ENCODE measurements at places on chromosomes 5 and 9.

DNA sequence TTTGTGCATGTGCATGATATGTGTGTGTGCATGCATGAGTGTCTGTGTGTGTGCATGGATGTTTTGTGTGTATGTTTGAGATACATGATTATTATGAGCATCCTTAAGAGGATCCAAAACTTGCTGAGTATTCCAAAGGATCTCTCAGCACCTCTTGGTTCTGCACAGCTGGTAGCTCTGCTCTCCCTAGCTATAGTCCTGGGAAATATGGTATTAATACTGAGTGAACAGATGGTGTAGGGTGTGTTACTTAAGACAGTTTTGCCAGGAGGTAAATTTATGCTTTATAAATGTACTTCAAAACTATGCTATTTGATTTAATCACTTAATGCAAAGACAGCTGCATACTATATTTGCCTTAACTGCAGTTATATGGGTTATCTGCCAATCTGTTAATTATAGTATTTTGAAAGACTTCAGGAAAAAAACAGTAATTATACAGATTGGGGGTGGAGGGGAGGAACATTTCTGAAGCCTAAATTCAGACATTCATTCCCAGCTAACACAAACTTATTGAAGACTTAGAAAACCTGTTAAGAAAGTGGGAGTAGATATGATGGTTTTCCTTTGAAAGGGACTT, 215.5 kb downstream of the MPDZ start:
- no peaks in the 10 kb centered on the region for H3K4me1 ChIP-seq
- no peaks in the 10 kb centered on the region for H3K36me3 ChIP-seq
- no peaks in the 10 kb centered on the region for H3K27me3 ChIP-seq
- H3K27ac ChIP-seq = no peak overlapping the region
- no peak for DNase-seq

DNA sequence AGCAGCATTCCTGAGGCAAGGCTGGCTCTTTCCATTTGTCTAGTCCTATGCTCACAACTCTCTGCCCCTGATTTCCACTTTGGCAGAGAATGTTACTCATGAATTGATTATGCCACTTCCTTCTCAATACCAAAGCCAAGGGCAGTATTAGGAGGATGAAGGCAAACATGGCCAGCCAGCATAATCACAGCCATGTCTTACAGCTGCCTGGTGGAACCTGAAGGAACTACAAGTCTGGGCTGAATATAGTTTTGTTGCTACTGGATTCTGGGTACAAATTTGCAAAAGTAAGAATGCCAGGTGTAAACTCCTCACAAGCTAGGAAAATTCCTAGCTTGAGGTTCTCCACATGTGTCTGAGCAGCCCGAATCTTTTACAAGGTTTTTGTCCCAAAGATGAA, 4.2 kb downstream of the SIL1 start:
- DNase-seq = no peak
- no peaks in the 10 kb centered on the region for H3K36me3 ChIP-seq
- H3K4me1 ChIP-seq = peaks cover 19% of the 10 kb centered on the region
- H3K27me3 ChIP-seq = no peaks in the 10 kb centered on the region

DNA sequence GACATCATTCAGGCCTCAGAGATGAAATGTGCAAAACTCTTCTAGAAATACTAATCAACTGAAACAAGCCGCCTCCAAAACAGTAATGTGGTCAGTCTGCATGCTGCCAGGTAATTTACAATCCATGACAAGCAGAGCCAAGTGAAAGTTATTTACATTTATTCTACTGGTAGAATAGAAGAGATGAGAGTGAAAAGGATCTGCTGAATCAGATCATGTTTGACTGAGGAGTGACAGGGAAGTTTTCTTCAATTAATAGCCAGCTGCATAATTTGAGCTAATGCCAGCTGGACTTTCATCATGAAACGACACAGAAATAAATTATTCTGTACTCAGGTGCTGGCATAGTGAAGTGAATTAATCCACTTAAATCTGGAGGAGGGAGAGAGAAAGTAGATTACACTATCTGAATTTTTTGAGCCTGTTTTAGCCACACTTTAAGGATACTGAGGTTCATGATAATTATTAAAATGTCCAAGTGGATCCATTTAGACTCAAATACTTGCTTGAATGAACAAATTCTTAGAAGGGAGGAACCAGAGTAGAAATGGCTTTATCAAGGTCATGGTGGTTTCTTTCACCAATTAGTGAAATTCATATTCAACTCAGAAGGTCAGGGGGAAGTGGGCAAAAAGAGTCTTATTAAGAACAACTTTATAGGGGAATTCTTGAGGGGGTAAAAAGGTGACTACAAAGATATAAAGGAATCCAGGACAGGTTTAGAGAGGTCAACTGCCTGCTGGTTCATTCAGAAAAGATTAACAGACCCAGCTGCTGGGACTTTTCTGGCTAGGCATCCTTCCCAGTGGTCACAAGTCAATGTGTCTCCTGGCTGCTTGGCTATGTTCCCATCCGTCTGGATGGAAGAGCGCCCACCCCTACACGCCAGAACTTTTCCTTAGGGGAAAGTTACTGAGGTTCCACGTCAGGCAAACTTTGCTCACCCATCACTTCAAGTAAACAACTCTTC, 350.4 kb downstream of the PDE4D start:
- H3K27me3 ChIP-seq = no peaks in the 10 kb centered on the region
- no peaks in the 10 kb centered on the region for H3K36me3 ChIP-seq
- no peak overlapping the region for H3K4me3 ChIP-seq
- no peaks in the 10 kb centered on the region for H3K4me1 ChIP-seq
- no peak overlapping the region for H3K27ac ChIP-seq
- no peak for DNase-seq

GRCh38 chr9:134391319-134392231, 65.3 kb downstream of the RXRA start:
- peak; percentile 71 for DNase-seq
- peaks cover 65% of the 10 kb centered on the region for H3K4me1 ChIP-seq
- peak overlapping the region; percentile 44 for H3K4me3 ChIP-seq
- no peaks in the 10 kb centered on the region for H3K36me3 ChIP-seq

GRCh38 chr9:97563458-97564135, 62.1 kb downstream of the TMOD1 start:
- no peaks in the 10 kb centered on the region for H3K4me1 ChIP-seq
- no peak for DNase-seq
- H3K27me3 ChIP-seq = peaks cover 6% of the 10 kb centered on the region

GRCh38 chr9:83242066-83242465, 179.1 kb upstream of the RASEF start:
- H3K27ac ChIP-seq = no peak overlapping the region
- no peak overlapping the region for H3K4me3 ChIP-seq
- H3K4me1 ChIP-seq = no peaks in the 10 kb centered on the region
- H3K27me3 ChIP-seq = no peaks in the 10 kb centered on the region
- no peak for DNase-seq
